ENCODE measurements at places on chromosomes 4 and X.

GRCh38 chr4:19010761-19011160 is 989.2 kb upstream of the LCORL start:
- DNase-seq, result no peak

DNA sequence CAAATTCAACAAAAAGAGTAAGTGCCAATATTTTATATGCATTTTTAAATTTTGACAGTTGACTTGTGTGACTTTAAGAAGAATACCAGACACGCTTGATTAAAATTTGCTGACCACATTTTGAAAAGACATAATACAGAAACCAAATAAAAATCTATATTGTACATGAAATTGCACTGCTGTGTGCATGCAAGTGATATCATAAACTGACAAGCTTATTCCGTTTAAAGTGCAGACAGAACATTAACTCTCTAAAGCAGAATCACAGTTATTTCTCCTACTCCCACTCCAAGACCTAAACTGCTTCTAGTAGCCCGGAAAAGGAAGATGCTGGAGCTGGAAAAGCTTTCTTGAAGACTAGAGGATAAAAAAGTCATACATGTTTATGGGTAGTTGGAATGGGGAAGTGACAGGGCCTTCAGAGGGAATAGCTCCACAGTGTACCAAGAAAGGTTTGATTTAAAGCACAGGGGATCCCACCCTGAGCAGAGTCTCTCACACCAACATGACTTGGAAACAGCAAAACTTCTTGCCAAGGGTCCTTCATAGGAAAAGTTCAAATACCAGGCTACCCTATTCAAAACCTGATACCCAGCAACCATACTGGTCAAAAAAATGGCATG is 34.1 kb upstream of the NAF1 start:
- no peak for DNase-seq

- DNase-seq, result no peak
Measured at GRCh38 chrX:49117581-49117980, 6.0 kb downstream of the GPKOW start.

- no peak for DNase-seq
Measured at GRCh38 chr4:61003301-61003700, 196.8 kb upstream of the ADGRL3 start.

DNA sequence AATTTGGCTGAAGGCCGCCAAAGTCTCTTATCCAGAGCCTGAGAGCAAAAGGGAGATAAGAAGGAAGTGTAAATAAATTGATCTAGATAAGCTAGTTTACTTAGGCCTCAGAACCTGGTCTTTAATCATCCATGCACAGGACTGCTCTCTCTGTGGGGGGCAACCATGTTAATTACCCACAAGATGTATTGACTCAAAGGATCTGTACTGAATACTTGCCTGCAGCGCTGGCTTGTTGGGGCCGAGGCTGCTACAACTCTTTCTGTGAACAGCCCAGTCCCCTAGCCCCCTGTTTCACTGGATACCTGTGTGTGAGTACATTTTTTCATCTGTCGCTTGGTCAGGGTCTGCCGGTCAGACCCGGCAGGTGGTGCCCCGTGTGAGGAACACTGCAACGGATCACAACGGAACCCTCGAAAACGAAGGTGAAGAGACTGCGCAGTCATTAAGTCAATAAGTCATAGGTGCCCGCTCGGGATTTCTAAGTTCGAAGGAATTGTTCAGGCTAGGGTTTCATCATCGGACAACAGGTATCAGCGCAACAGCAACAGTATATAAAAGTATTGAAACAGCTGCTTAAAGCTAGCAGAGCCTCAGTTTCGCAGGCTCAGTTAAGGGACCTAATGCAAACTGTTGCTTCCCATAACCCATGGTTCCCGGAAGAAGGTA is 8.3 kb downstream of the MAGEA11 start:
- no peak for DNase-seq

GRCh38 chr4:10069075-10069642 is 47.4 kb downstream of the WDR1 start:
- no peak for DNase-seq

DNA sequence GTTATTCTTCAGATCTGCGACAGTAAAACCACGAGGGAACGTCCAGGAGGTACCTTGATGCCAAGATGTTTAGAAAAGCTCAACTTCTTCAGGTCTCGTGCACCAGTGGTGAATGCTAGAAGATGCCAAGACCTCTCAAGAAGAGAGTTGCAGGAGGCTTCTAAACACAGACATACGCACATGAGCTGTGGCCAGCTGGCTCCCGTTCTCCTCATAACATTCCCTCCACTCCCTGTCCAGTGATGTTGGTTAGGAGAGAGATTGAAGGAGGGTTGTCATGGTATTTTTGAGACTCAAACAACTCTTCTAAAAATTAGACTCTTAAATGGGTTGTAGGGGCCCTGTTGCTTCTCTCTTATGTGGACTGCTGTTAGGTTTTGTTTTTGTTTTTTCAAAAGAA is 184.3 kb downstream of the QDPR start:
- DNase-seq, result no peak

- DNase-seq, result no peak
Measured at GRCh38 chrX:150012647-150013381, 74.5 kb upstream of the EOLA2 start.

- peak; percentile 56 for DNase-seq
Measured at GRCh38 chrX:120790118-120790517, 85.5 kb downstream of the CT47B1 start.

- no peak for DNase-seq
Measured at GRCh38 chrX:65866146-65866545, 173.7 kb downstream of the VSIG4 start.

- DNase-seq, result no peak
Measured at GRCh38 chr4:118279328-118279727, 73.5 kb downstream of the PRSS12 start.

- DNase-seq, result no peak
Measured at GRCh38 chr4:149983931-149984330, 94.3 kb upstream of the DCLK2 start.

DNA sequence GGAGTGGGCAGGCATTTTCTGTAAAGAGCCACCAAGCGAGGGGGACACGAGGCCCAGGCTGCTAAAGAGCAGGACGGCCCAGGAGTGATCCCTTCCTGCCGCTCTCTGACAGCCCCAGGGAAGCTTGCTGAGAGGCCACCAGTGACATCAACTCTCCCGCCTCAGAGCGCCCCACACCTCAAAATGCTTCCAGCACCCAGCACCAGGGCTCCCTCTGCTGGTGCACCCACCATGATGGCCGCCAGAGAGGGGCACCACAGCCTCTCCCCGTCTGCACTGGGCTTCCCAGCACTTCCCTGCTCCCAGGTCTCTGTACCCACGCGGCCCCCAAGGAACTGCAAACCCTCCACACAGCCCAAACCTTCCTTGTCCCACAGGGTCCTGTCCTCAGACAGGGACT is 40.4 kb downstream of the GAK start:
- no peak for DNase-seq

GRCh38 chrX:71095033-71095432 is 618 bp upstream of the FOXO4 start:
- DNase-seq, result no peak

DNA sequence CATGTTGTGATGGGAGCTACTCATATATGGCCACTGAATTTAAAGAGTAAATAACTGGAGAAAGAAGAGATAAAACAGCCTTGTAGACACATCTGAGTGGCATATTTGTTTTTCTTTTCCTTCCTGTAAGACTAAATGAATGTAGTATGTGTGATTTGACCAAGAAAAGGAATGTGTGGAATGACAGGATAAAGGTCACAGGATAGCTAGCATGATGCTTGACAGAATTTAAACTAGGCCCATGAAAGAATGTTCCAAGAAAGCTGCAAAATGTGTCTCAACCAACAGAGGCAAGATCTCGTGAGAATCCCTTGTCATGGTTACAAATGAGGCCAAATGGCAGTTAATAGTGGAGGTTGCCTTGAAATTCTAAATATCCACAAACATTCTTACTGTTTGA is 137.0 kb downstream of the KCNIP4 start:
- DNase-seq, result no peak

GRCh38 chrX:39654952-39655351 is 442.8 kb downstream of the BCOR start:
- DNase-seq, result no peak

DNA sequence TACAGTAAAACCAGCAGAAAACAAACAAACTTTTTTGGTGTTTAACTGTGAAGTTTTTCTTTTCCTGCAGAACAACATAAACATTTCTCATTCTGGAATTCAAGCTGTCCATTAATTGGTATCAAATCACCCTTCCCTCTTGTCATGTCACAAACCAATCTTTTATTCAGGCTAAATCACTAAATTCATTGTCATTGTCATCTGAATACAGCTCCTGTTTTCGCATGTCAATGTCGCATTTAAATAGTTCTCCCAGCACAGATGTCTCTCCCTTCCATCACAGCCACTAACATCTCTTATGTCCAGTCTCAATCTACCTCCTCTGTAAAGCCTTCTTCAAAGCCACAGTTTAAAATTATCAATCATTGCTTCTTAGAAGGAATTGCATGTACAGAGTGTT is 192.1 kb upstream of the PCDH10 start:
- DNase-seq, result peak; percentile 94

DNA sequence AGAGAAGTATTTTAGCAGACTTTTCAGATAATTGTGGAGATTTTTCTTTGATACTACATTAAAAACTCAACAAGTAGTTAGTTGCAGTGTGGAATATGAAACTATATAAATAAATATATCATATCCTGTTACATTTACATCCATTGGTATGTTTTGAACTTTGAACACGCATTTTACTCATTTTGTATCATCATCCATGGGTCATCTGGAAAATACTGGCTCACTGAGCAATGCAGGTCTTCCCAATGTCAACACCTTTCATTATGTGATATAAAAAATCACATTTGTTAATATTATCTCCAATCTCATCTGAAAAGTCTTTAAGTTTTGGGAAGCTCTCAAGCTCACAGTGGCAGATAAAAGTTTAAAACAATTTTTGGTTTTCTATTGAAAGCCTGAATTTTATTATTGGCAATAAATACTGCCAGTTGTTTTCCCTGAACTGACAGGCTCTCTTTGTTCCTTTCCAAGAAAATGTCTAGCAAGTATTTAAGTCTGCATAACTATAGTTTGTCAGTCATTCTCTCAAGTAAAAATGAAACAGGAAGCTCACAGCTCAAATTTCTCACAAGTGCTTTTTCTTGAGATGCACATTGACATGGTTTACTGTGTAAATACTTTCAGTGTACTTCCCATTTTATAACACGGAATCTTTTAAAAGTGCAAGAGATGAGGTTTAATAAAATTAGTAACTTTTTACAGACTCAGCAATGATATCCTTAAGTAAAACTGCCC is 183.5 kb upstream of the GPC4 start:
- peak; percentile 9 for DNase-seq

- no peak for DNase-seq
Measured at GRCh38 chrX:64395568-64395929, 297 bp upstream of the MTMR8 start.

- no peak for DNase-seq
Measured at GRCh38 chr4:120144041-120144440, 77.4 kb upstream of the MAD2L1 start.

GRCh38 chr4:168886351-168886750 is 123.7 kb downstream of the CBR4 start:
- no peak for DNase-seq

- no peak for DNase-seq
Measured at GRCh38 chr4:87516683-87517082, 12.5 kb downstream of the SPARCL1 start.

GRCh38 chr4:183098019-183098722 is 886 bp upstream of the WWC2 start:
- no peak for DNase-seq

- no peak for DNase-seq
Measured at GRCh38 chr4:17013382-17014006, 115.0 kb upstream of the LDB2 start.

GRCh38 chr4:77665381-77666069 is 59.9 kb downstream of the CXCL13 start:
- DNase-seq, result no peak

- DNase-seq, result no peak
Measured at GRCh38 chr4:91837608-91838029, 466.1 kb upstream of the GRID2 start.

DNA sequence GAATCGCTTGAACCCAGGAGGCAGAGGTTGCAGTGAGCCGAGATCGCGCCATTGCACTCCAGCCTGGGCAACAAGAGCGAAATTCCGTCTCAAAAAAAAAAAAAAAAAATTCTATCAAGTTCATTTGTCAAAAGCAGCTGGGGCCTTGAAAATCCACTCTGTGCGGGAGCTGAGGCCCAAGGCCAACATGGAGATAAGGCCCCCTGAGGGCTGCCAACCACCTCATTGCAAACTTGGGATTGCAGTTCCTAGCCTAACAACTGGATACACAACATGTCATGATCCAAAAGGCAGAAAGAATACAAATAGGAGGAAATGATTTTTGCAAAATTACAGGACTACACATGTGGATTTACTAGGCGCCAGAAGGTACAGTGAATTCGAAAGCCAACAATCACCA is 22.5 kb upstream of the PRDX4 start:
- DNase-seq, result no peak

- DNase-seq, result no peak
Measured at GRCh38 chr4:83232082-83232481, 52.5 kb downstream of the COQ2 start.

DNA sequence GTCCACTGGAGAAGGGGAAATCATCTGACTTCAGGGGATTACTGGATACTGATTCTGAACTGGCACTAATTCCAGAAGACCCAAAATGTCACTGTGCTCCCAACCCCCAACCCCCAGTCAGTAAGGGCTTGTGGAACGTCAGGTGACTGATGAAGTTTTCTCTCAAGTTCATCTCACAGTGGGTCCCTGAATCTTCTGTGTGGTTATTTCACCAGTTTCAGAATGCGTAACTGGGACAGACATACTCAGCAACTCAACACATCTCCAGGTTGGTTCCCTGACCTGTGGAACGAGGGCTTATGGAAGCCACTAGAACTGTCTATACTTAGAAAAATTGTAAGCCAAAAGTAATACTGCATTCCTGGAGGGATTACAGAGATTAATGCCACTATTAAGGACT is 45.3 kb downstream of the DDX60L start:
- no peak for DNase-seq

DNA sequence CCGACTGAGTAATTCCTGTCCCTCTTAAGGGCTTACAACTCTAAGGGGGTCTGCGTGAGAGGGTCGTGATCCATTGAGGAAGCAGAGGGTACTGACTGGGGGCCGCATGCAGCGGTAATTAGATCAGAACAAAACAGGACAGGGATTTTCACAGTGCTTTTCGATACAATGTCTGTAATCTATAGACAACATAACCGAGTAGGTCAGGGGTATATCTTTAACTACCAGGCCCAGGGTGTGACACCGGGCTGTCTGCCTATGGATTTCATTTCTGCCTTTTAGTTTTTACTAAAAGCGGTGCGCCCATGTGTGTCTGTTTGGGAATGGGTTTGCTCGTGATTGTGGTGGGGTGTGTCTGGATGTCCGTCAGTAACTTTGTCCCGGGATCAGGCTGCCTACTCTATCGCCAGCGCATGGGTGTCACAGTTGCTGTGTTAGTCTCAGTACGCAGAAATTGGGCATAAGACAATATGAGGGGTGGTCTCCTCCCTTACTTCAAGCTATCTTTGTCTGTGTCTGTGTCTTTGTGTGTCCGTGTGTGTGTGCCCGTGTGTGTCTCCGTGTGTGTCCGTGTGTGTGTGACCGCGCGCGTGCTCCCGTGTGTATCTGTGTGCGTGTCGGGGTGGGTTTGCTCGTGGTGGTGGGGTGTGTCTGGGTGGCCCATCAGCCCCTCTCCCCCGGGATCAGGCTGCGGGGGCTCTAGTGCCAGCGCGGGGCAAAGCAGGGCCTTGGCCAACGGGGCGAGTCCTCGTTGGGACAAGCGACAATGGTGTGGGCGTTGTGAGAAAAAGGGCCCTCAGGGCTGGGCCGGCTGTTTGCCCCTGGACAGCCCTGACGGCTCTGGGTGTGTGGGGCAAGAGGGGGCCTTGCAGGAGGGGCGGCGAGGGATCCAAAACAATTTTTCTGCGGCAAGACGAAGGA is 10.4 kb downstream of the FRG2 start:
- no peak for DNase-seq

Data from globus pallidus (tissue), 1 donor.